ENCODE measurements at places on chromosomes 12 and 14.

DNA sequence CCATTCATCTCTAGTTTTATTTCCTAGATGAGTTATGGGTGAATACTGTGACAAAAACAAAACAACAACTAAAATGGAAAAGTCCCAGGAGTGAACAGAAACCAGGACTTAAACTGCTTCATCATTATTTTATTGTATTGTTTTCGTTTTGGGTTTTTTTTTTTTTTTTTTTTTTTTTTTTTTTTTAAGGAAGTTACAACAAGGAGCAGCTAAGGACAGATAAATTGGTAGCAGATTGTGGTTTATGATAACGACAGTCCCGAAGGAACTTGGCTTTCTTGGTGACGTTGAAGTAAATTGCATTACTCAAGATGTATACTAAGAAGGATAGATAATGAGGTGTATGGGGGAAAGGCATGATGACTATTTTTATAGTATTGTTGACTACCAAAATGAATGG is 866.3 kb downstream of the NRXN3 start:
- DNase-seq, result no peak

GRCh38 chr14:103395244-103395643 is 10.0 kb downstream of the MARK3 start:
- no peak for DNase-seq

DNA sequence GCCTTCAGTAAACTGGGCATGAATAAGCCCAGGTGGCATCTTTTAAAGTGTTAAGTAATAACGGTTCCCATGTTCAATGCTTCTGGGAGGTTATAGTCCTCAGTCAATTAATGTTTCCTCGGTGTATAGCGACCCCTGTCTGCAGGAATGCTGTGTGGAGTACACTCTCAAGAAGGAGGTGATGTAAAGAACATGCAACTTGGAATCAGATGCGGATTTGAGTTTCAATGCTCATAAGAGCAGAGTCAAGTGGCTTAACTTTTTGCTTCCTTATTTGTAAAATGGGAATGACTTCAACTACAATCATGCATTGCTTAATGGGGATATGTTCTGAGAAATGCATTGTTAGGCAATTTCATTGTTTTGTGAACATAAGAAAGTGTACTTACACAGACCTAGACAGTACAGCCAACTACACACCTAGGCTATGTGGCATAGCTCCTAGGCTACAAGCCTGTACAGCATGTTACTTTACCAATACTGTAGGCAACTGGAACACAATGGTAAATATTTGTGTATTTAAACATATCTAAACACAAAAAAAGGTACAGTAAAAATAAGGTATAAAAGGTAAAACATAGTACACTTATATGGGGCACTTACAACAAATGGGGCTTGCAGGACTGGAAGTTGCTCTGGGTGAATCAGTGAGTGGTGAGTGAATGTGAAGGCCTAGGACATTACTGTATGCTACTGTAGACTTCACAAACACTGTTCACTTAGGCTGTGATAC is 6.7 kb upstream of the MRPS35 start:
- DNase-seq, result peak; percentile 14

GRCh38 chr14:24159777-24160498 is 1.1 kb upstream of the IRF9 start:
- no peak for DNase-seq

- DNase-seq, result peak; percentile 50
Observed at GRCh38 chr14:59055439-59056045, 132.9 kb upstream of the DAAM1 start.

DNA sequence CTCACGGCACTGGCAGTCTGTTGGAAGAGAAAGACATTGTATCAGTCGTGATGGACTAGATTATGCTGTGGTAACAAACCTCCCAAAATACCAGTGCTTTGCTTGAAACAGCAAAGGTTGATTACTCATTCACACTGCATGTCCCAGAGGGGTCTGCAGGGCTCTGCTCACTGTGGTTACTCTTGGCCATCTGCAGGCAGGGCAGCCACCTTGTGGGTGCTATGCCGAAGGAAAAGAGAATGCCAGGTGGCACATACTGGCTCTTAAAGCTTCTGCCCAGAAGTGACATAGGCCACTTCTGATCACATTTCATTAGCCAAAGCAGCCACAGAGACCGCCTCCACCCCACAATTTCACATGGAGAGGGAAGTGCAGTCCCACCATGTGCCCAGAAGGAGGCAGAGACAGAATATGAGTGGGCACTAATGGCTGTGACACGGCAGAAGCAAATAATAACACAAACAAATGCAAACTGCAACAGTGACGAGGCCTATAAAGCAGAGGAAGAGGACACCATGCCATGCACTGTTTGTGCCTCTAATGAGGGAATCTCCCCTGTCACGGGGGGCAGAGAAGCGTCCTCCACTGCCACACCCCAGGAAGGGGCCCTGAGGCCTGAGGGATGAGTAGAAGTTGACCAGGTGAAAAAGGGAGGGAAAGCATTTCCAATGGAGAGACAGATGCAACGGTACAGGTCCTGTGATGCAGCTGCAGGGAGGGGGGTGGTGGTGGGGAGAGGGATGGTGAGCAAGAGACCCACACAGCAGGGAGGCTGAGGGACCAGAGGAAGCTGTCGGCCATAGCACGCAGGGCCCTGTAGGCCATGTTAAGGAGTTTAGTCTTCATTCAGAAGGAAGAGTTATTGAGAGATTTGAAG is 51.7 kb upstream of the KICS2 start:
- DNase-seq, result no peak

GRCh38 chr14:73743431-73743931 is 29.3 kb upstream of the PNMA1 start:
- DNase-seq, result no peak

- no peak for DNase-seq
Observed at GRCh38 chr14:51545396-51545795, 106.3 kb upstream of the FRMD6 start.

GRCh38 chr12:49930515-49931288 is 19.8 kb upstream of the AQP2 start:
- no peak for DNase-seq

- no peak for DNase-seq
Observed at GRCh38 chr12:51011955-51012354, 14.2 kb downstream of the SLC11A2 start.

DNA sequence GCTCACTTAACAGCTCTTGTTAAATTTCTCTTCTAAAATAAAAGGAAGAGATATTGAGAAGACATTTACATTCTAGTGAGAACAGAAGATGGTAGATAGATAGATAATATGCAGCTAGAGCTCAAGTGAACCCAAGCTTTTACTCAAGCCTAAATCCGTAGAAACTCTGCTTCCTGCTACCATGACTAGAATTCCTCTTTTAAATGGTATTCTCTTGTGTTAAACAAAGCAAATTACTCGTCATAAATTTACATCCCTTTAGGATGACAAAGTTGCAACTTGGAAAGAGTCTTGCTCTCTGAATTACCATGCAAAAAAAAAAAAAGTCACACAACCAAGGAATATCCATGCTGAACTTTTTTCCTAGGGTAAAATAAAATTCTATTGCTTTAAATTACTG is 160.7 kb upstream of the LRFN5 start:
- no peak for DNase-seq

GRCh38 chr12:81347404-81347803 is 269.5 kb downstream of the ACSS3 start:
- DNase-seq, result no peak

GRCh38 chr14:50312734-50313054 is 570 bp downstream of the DMAC2L start:
- no peak for DNase-seq

DNA sequence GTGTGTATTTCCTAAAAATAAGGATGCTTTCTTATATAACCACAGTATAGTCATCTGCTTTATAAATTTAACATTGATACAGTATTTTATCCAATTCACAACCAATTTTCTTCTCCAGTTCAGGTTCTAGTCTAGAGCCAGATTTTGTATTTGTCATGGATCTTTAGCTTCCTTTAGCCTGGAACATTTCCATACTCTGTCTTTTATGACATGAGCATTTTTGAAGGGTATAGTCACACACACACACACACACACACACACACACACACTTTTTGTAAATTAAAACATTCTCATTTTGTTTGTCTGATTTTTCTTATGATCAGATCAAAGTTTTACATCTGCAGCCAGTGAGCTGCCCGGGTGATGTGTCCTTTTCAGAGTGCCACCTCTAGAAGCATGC is 25.4 kb downstream of the CGRRF1 start:
- no peak for DNase-seq

- DNase-seq, result no peak
Observed at GRCh38 chr14:87430214-87430613, 562.8 kb downstream of the GALC start.

- no peak for DNase-seq
Observed at GRCh38 chr12:121064116-121064515, 25.1 kb upstream of the OASL start.

DNA sequence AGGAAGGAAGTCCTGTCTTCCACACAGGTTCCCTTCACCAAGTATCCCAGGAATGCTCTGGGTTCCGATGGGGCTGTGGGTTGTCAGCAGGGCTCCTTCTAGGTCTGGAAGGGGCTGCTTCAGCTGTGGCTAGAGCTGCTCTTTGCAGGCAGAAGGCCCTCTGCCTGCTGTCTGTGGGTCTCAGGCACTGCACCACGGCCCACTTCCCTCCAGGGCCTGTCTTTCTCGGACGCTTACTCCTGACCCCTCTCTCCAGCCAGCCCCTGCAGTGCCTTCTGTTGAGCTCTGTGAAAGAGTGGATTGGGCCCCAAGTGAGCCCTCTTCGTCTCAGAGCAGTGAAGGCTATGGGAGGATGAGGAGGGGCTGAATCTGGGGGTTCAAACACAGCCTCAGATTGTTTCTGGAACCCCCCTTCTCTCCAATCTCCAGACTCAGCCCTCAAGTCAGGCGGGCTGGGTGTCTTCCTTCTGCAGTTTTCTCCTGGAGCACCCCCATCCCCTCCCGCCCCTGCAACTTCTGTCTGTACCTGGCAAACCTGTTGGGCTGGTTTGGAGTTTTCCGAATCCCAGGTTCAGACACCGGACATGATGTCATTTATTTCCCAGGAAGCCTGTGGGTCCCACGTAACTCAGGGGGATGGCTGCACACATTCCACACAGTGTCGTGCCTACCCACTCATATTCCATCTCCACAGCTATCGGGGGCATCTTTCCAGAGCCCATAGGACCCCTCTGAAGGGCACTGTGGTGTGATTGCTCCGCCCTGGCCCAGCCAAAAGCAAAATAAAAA is 24.9 kb upstream of the SPPL3 start:
- no peak for DNase-seq

- no peak for DNase-seq
Observed at GRCh38 chr12:69578283-69578682, 7.0 kb upstream of the CCT2 start.
